ENCODE measurements at places on chromosomes 5 and 9. TPM values are rescaled to one million over a fixed set of nuclear protein-coding genes. Genes with fewer than 3 reads are reported as not detected.

GRCh38 chr9:69086769-69087168, 51.2 kb downstream of the FXN start:
- H3K27ac ChIP-seq = no peak overlapping the region
- H3K4me1 ChIP-seq = no peaks in the 10 kb centered on the region
- H3K27me3 ChIP-seq = no peaks in the 10 kb centered on the region
- no peak overlapping the region for H3K4me3 ChIP-seq
- no peak for DNase-seq
- no peaks in the 10 kb centered on the region for H3K36me3 ChIP-seq

TMEM215 gene
- total RNA-seq = not detected

DNA sequence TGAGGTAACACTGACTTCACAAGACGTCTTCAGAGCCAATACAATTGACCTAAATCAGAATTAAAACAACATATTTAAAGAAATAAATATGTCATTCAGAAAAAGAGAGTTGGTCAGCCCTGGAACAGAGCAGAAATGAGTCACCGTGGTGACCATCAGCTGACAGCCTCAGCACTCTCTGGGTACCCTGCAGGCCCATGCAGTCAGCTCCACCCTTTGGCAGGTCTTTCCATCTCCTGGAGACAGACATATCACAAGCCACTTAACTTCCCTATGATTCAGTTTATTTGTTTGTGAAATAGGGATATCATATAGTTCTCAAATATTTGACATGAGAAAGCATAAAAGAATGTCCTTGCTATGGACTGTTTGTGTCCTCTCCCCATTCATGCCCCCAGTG, 151.6 kb upstream of the MEF2C start:
- no peak overlapping the region for H3K27ac ChIP-seq
- H3K4me1 ChIP-seq = no peaks in the 10 kb centered on the region
- no peak for DNase-seq
- H3K27me3 ChIP-seq = no peaks in the 10 kb centered on the region
- no peak overlapping the region for H3K4me3 ChIP-seq

DNA sequence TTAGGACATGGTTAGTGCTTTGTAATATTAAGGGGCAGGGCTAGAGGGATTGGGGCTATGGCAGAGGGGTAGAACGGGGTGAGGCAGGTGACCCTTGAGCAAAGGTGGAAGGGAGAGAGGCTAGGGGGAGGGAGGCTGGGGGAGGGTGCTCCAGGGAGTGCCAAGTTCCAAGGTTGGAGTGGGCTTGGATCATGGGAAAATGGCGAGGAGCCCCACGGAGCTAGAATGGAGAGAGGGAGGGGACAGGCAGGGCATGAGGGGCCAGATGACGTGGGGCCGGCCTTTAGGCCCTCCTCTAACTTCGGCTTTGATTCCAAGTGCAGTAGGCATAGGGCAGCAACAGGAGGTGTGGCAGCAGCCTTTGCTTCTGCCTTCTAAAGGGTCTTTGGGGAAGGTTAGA, 171.8 kb upstream of the PANK3 start:
- no peak overlapping the region for H3K4me3 ChIP-seq
- H3K4me1 ChIP-seq = no peaks in the 10 kb centered on the region
- no peaks in the 10 kb centered on the region for H3K27me3 ChIP-seq
- no peak for DNase-seq

DNA sequence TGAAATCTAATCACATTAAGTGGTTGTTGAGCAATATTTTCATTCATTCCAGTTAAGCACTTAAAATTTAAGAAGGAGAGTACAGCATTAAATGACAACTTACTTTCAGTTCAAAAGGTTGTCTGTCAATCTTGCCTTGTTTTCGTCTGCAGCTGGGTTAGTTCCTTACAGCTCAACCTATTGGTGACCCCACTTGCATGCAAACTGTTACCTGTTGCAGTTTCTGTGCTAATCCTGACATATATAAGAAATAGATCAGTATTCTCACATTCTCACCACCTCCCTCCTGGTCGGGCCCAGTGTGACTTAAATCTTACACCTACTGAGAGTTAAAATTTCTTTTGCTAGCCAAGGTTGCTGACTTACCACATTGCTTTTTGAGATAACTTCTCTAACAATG, 191.8 kb upstream of the SMC2 start:
- no peak overlapping the region for H3K27ac ChIP-seq
- no peaks in the 10 kb centered on the region for H3K4me1 ChIP-seq
- no peaks in the 10 kb centered on the region for H3K27me3 ChIP-seq
- H3K4me3 ChIP-seq = no peak overlapping the region
- H3K36me3 ChIP-seq = no peaks in the 10 kb centered on the region
- DNase-seq = no peak

- DNase-seq = no peak
- H3K36me3 ChIP-seq = no peaks in the 10 kb centered on the region
- H3K4me3 ChIP-seq = no peak overlapping the region
- H3K4me1 ChIP-seq = no peaks in the 10 kb centered on the region
- H3K27me3 ChIP-seq = no peaks in the 10 kb centered on the region
Observed at GRCh38 chr5:16879650-16880049, 56.4 kb downstream of the MYO10 start.

GRCh38 chr5:135891791-135892190, 3.9 kb downstream of the IL9 start:
- H3K27ac ChIP-seq = no peak overlapping the region
- H3K36me3 ChIP-seq = no peaks in the 10 kb centered on the region
- DNase-seq = no peak
- no peaks in the 10 kb centered on the region for H3K27me3 ChIP-seq
- no peak overlapping the region for H3K4me3 ChIP-seq

GAPT gene
- 3.8 TPM for total RNA-seq

DNA sequence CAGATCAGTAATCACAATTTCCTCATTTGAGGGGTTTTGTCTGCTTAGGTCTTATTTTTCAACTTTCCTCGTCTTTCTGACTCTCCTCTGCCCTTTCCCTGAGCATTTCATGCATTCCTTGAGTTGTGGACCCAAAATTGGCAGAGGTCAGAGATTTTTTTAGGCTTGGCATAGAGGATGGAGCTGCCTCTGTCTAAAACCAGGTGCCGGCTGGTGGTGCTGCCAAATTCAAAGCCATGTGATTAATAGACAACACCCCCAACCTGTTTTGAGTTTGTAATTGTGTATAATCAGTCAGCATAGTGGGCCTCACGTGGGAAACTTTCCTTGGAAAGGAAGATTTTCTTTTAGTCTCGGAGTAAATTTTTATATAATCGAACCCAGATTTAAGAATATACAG, 39.6 kb downstream of the TJP2 start:
- no peak overlapping the region for H3K4me3 ChIP-seq
- no peaks in the 10 kb centered on the region for H3K27me3 ChIP-seq
- no peak for DNase-seq
- H3K27ac ChIP-seq = no peak overlapping the region
- H3K4me1 ChIP-seq = no peaks in the 10 kb centered on the region

ACTBL2 gene
- not detected for total RNA-seq

GRCh38 chr9:135864447-135865049, 42.8 kb downstream of the CAMSAP1 start:
- H3K4me3 ChIP-seq = no peak overlapping the region
- no peaks in the 10 kb centered on the region for H3K36me3 ChIP-seq
- no peaks in the 10 kb centered on the region for H3K27me3 ChIP-seq
- H3K27ac ChIP-seq = no peak overlapping the region
- peak; percentile 64 for DNase-seq
- no peaks in the 10 kb centered on the region for H3K4me1 ChIP-seq

OR1Q1 gene
- total RNA-seq = not detected

MAT2B gene
- total RNA-seq = 68.8 TPM

DNA sequence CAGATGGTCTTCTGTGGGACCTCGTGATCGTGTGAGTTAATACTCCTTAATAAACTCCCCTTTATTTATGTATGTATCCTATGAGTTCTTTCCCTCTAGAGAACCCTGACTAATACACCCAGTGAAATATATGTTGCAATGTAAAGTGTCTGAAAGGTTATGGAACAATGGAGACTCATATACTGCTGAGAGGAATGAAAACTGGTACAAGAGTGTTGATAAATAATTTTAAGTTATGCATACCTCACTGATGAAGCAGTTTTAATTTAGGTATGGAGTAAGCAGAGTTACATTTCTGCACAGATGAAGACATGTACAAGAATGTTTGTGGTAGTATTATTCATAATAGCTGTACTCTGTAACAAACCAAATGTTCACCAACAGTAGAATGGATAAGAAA, 438.3 kb downstream of the TAF11L14 start:
- H3K4me1 ChIP-seq = no peaks in the 10 kb centered on the region
- DNase-seq = no peak
- H3K27ac ChIP-seq = no peak overlapping the region
- H3K4me3 ChIP-seq = no peak overlapping the region
- H3K27me3 ChIP-seq = no peaks in the 10 kb centered on the region
- no peaks in the 10 kb centered on the region for H3K36me3 ChIP-seq

DNA sequence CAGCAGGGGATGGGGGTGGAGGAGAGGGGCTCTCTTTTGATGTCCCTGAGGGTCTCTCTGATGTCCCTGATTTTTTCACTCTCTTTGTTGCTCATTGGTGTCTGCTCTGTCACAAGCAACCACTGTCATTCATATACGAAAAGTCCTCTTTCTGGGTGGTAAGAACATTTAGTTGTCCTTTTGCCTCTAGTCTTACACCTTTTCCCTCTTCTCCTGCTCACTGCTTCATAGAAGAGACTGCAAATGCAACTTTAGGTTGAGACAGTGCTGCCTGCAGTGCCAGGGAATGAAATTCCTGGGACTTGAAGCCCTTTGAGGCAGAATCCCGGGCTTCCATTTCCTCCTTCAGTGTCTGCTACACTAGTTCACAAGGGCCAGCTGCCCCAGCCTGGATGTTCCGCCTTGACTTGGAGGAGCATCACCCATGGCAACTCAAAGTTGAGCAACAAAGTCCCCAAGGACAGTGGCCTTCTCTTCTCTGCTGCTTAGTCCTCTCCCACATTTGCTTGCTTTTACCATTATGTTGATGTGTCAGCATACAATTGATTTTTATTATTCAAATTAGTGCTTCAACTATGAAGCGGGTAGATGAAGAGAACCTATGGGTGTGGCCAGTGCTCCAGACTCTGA, 94.7 kb upstream of the RUSC2 start:
- H3K27me3 ChIP-seq = no peaks in the 10 kb centered on the region
- H3K36me3 ChIP-seq = peaks cover 10% of the 10 kb centered on the region

DNA sequence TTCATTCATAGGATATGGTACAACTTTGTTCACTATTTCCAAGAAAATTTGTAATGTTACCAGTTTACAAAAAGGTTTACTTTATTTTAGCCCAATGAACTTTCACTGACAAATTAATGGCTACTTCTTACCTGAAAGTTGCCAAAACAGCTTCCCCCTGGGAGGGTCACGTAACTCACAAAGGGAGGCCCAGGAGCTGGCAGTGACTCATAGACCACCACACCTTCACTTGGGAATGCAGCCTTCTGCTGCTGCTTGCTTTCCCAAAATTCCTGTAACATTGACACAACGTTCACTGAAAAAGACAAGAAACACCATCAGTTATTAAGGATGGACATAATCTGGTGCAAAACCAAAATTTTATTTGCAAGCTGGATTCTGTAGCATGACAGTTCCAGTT, 18.1 kb downstream of the LIX1 start:
- DNase-seq = no peak
- H3K36me3 ChIP-seq = no peaks in the 10 kb centered on the region
- no peaks in the 10 kb centered on the region for H3K27me3 ChIP-seq
- no peak overlapping the region for H3K27ac ChIP-seq
- no peak overlapping the region for H3K4me3 ChIP-seq
- no peaks in the 10 kb centered on the region for H3K4me1 ChIP-seq

BARHL1 gene
- not detected for total RNA-seq

GRCh38 chr9:126233913-126234525, 92.6 kb upstream of the MVB12B start:
- H3K4me1 ChIP-seq = no peaks in the 10 kb centered on the region
- no peak overlapping the region for H3K4me3 ChIP-seq
- H3K36me3 ChIP-seq = no peaks in the 10 kb centered on the region
- H3K27me3 ChIP-seq = no peaks in the 10 kb centered on the region
- DNase-seq = no peak

ANKRD18A gene
- not detected for total RNA-seq

GZMA gene
- total RNA-seq = not detected

DNA sequence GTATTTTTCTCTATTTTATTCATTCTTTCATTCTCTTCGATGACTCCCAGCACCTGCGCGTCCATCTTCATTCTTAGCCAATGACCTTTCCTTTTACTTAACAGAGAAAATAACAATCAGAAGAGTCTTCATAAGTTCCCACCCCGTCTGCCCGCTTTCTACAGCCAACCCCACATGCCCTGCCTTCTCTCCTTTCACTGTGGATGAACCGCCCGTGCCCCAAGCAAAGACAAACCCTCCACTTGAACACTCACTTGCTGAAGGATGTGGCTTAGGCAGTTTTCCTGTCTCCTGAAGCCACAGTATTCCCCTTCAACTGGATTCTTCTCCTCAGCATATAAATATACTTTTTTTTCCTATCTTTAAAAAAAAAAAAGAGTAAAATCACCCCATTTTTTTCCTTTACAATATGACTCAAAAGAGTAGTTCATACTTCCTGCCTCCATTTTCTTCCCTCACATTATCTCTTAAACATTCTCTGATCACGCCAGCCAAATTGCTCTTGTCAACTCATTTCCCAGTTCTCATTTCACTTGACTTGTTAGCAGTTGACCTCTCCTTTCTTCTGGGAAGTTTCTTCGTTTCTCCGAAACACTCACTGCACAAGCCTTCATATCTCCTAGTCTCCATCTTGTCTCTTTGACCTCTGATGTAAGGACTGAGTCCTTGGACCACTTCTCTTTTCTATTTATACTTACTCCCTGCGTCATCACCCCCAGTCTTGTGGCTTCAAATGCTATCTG, 11.1 kb downstream of the NIPSNAP3B start:
- H3K4me1 ChIP-seq = no peaks in the 10 kb centered on the region
- H3K4me3 ChIP-seq = no peak overlapping the region
- no peaks in the 10 kb centered on the region for H3K27me3 ChIP-seq
- no peaks in the 10 kb centered on the region for H3K36me3 ChIP-seq

- H3K36me3 ChIP-seq = no peaks in the 10 kb centered on the region
- no peaks in the 10 kb centered on the region for H3K27me3 ChIP-seq
- no peaks in the 10 kb centered on the region for H3K4me1 ChIP-seq
- H3K27ac ChIP-seq = no peak overlapping the region
- no peak overlapping the region for H3K4me3 ChIP-seq
Observed at GRCh38 chr9:131848570-131849160, 108.8 kb upstream of the RAPGEF1 start.

DNA sequence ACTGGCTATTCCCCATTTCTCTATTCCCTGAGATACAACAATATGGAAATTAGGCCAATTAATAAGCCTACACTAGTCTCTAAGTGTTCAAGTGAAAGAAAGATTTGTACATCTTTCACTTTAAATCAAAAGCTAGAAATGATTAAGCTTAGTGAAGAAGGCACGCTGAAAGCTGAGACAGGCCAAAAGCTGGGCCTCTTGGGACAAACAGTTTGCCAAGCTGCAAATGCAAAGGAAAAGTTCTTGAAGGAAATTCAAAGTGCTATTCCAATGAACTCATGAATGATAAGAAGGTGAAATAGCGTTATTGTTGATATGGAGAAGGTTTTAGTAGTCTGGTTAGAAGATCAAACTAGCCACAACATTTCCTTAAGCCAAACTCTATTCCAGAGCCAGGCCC, 256.2 kb downstream of the ZSWIM6 start:
- H3K4me3 ChIP-seq = no peak overlapping the region
- H3K36me3 ChIP-seq = no peaks in the 10 kb centered on the region
- no peak for DNase-seq
- H3K27ac ChIP-seq = no peak overlapping the region
- no peaks in the 10 kb centered on the region for H3K4me1 ChIP-seq
